ENCODE measurements at places on chromosomes 11 and 22.

GRCh38 chr11:122922893-122923292 is 40.3 kb downstream of the JHY start:
- no peak for DNase-seq

GRCh38 chr11:123725995-123726655 is 15.3 kb downstream of the ZNF202 start:
- DNase-seq: no peak

GRCh38 chr11:110787680-110788079 is 75.4 kb upstream of the ARHGAP20 start:
- no peak for DNase-seq

GRCh38 chr11:33375688-33376311 is 118.6 kb downstream of the HIPK3 start:
- DNase-seq: peak; percentile 17

GRCh38 chr11:30481796-30482195 is 104.4 kb downstream of the MPPED2 start:
- DNase-seq: no peak

- DNase-seq: peak; percentile 92
Measured at GRCh38 chr11:3058753-3059664, 1.8 kb upstream of the CARS1 start.

DNA sequence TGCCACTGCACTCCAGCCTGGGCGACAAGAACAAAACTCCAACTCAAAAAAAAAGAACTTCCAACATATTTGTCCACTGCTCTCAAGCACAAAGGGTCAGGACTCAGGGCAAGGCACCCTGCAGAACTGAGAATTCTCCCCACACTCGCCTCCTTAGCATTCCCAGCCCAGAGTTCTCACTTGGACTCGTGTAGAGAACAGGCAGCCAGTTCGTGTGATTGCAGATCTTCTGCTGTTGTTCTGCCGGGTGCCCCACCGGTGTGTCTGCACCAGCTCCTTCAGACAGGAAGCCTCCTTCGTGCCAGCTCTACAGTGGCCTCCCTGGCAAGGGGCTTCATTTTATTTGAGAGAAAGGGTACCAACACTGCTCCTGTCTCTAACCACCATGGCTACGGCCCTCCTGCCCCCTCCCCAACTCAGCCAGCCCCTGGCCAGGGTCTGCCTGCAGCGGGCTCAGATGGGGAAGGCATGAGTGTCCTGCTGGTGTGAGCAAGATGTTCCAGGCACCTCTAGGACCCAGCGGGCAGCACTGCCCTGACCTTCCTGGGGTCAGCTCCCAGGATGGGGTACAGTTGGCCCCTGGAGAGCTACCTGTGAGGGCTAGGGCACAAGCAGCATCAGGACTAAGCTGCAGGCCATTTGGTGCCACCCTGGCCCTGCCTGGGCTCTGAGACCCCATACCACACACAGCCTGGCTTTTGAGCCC is 19.5 kb upstream of the SCGB1A1 start:
- no peak for DNase-seq

- DNase-seq: no peak
Measured at GRCh38 chr11:21492931-21493330, 700.0 kb upstream of the ANO5 start.

DNA sequence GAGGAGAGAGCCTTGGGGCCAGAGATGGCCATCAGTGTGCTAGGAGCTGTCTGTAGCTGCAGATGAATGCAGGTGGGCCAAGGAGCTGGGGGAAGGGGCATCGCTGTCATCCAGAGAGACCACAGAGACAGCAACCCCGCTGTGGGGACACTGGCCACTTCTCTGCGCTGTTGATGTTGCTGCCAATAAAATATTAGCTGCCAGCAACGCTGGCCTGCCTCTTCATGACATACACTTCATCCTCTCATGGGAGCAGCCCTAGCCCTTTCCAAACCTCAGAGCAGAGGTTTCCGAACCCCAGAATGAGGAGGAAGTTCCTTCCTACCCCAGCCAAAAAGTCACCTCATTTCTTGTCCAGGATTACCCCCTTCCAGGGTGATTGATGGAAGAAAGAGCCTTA is 106.2 kb downstream of the PARVA start:
- DNase-seq: no peak

DNA sequence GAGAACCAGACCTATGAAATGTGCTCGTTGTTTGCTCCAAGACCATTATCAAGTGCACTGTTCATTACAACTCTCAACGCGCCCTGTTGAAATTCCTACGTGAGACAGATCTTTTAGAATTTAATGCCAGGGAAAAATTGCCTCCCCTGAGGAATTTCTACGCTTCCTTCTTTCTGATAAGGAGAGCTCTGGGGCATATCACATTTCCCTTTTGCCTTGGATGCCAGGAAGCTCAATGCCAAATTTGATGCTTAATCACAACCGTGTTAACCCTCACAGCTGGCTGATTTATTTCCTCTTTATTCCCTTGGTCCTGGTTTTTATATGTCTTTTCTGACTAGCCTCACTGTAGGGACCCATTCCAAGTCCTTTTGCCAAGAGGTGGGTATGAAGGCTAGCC is 109.4 kb downstream of the MICAL2 start:
- DNase-seq: no peak

GRCh38 chr11:36060926-36061325 is 117.1 kb downstream of the LDLRAD3 start:
- peak; percentile 28 for DNase-seq

- peak; percentile 69 for DNase-seq
Measured at GRCh38 chr11:18105802-18106574, at the start of gene SAAL1. SAAL1 (minus strand) TSS chr11:18106082; CDS start chr11:18106041, 41 bp downstream.

DNA sequence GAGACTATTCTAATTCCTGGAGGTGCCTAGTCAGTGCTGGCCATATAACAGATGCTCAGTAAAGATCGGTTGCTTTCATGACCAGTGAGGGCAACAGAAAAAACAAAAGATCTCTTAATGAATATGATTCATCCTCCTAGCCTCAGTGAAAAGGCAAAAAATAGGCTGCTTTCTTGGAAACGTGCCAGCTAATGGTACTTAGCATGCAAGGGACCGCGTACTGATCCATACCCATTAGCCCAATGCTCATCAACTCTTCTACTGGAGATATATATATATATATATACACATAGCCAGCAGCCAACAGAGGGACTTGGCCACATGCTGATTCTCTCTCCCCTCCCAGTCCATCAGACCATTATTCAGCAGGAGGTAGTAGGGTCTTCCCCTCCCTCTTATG is 320.4 kb downstream of the KIRREL3 start:
- no peak for DNase-seq

- no peak for DNase-seq
Measured at GRCh38 chr11:118132385-118133151, 20.1 kb downstream of the SCN4B start.

DNA sequence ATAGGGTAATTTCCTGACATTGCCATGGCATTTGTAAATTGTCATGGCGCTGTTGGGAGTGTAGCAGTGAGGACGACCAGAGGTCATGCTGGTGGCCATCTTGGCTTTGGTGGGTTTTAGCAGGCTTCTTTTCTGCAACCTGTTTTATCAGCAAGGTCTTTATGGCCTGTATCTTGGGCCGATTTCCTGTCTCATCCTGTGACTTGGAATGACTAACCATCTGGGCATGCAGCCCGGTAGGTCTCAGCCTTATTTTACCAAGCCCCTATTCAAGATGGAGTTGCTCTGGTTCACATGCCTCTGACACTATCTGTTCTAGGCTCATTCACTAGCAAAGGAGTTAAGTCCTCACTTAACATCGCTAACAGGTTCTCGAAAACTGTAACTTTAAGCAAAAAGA is 1374.2 kb downstream of the FAM181B start:
- DNase-seq: peak; percentile 2

- peak; percentile 66 for DNase-seq
Measured at GRCh38 chr11:84384731-84385130, 1098.6 kb upstream of the CCDC90B start.

DNA sequence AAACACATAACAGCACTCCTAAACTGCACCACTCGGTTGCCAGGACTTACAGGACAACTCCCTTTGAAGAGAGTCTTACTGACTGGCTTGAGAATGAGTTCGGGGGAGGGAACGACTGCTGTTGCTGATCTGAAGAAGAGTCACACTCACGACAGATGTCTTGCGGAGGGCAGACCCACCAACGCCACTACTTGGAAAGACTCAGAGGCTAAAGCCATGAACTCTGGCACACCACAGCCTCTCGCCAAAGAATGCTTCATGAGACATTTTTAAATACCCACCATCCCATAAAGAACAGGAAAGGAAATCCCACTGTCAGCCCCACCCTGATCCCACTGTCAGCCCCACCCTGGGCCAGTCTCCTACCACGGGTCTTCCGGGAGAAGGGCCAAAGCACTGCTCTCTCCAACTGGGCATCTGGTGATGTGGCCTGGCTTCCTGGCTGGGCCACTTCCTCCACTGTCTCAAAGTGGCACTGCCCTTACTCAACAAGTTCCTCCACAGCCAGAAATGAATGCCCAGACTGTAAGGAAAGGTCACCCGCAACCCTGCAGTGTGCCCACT is 73.6 kb downstream of the MICAL3 start:
- peak; percentile 33 for DNase-seq

DNA sequence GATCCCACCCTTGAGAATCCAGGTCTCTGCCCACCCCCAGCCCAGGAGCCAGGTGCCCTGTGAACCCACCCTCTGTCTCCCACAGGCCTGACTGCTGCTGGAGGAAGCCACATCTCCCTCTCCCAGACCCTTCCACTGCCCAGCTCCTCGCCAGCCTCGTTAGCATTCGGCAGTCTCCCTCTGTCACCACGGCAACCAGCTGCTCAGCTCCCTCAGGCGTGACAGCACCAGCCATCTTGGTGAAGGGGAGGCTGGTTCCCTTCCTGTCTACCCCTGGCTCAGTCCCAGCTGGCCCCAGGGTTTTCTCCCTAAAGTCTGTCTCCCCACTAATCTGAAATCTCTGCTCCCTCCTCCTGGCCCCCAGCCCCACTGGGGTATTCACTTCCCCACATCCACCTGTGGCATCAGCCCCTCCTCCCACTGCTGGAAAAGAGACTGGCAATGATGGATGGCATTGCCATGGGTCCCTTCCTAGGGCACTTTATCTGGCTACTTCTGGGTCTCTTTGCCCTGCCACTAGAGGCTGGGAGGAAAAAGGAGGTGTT is 28.1 kb downstream of the NRXN2 start:
- DNase-seq: no peak

DNA sequence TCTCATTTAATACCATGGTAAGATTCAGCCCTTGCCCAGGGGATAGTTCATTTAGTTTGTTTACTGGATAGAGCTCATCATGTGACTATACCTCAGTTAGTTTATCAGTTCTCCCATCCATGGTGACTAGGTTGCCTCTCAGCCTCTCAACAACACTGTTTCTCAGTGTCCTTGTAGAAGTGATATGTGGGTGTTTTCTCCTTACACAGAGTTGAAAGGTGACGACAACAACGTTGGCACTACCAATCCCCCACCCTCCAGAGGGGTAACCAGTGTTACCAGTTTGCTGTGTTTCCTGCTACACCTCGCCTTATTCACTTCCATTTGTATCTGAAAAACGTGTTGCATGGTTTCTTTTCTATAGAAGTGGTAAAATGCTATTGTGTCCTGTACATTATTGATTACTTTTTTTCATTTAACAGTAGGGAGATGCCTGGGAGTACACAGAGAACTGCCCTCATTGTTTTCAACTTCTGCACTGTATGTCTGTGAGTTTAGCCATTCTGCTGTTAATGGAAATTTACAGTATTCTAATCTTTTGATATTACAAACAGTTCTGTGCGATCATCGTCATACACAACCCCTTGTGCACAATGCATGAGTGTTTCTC is 11.6 kb downstream of the NEAT1 start:
- peak; percentile 47 for DNase-seq
